ENCODE measurements at places on chromosomes 13 and 19.

GRCh38 chr13:110062777-110063442 lies 244.0 kb downstream of the COL4A1 start:
- DNase-seq: no peak

- no peak for DNase-seq
These were observed 175.7 kb upstream of the UBL3 start for GRCh38 chr13:30026093-30026492.

- DNase-seq: no peak
These were observed 3.2 kb downstream of the GDF15 start for GRCh38 chr19:18388960-18389725.

DNA sequence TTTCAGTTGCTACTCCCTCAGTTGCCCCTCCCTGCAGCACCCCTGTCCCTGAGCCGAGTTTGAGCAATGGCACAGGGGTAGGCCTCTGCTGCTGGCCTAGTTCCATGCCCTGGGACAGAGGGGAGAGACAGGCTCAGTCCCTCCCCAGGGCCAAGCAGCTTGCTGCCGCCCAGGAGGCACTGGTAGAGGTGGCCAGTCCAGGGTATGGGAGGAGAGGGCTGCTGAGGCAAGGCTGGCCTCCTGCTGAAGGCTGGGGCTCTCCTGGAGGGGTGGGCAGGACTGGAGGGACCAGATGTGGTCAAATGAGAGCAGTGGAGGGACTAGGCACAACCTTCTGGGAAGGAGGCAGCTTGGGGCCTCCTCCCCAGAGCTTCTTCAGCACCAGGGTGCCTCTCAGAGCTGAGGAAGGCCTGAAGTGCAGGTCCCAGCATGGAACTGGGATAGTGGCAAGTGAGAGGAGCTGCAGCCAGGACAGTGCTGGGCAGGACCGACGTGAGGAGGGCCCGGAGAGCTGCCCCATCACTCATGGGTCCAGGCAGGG lies 29.8 kb upstream of the VSTM2B start:
- no peak for DNase-seq

DNA sequence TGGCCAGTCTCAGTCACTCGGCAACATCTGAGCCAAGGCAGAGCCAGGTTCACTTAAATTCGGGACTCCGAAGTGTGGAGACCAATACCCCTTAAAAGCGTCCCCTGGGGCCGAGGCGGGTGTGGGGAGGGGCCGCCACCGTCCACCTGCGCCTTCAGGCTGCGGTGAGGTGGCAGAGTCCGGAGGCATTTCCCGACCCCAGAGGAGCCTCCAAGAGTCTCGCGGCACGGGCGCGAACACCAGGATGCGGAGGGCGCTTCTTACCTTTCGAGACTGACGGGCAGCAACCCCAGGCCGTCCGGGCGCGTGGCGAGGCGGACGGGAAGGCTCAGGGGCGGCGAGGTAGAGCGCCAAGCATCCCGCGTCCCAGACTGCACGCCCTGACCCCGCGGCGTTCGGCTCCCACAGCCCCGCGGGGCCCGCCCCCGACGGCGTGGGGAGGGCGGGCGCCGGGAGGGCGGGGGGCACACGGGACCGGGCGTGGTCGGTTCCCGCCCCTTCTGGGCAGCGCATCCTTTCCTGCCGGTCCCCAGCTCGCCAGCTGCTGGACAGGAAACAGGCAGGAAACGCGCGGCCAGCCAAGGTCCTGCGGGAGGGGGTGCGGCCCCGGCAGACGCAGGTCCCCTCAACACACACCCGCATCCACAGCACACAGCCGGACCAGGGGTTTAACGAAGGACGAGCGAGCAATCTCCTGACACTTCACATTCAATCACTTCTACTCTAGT lies at the start of gene THSD1:
Gene THSD1, minus strand, starts transcription at position 406 of the 728 bp plus-strand sequence. CDS start 3,572 bp downstream, outside the sequence.
- DNase-seq: no peak

GRCh38 chr13:111184458-111185401 lies 69.6 kb downstream of the ARHGEF7 start:
- no peak for DNase-seq

DNA sequence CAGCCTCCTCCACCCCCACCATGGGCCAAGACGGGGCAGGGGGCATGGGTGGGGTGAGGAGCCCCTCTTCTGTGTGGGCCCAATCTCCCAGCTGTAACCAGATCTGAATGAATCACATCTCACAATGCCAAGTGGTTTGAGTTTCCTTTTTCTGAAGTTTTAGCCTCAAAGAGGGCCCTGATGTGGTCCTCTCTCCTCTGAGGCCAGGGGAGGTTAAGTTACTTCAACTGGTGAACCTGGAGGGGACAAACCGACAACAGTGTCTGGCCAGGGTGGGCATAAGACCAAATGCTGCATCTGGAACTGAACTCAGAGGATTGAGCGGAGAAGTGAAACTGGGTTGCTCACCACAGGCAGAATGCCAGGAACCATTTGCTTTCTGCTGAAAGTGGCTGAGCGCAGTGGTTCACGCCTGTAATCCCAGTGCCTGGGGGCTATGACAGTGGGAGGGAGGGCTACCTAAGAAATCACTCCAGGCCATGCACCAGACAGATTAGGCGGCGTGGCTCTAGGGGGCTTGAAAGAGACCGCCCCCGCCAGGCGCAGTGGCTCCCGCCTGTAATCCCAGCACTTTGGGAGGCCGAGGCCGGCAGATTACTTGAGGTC lies 15.4 kb upstream of the IRGC start:
- no peak for DNase-seq

- no peak for DNase-seq
These were observed 31.5 kb upstream of the TPT1 start for GRCh38 chr13:45372189-45373161.

DNA sequence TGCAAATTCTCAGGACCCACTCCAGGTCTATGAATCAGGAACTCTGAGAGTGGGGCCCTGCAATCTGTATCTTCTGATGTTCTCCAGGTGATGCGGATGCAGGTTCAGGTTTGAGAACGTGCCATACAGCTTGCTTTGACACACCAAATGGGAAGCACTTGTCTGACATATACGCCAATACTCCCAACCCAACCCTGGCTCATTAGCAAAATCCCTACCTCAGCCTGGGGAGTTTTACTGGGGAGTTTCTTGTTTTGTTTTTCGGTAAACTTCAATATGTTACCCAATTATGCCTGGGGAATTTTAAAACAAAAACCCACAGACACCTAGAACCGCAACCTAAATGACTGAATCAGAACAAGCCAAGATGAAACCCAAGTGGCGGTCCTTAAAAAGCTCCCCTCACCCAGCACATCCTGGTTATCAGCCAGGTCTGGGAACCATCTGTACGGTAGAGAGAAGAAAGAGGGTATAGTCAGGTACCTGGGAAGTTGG lies 41.2 kb downstream of the ABCC4 start:
- DNase-seq: no peak

DNA sequence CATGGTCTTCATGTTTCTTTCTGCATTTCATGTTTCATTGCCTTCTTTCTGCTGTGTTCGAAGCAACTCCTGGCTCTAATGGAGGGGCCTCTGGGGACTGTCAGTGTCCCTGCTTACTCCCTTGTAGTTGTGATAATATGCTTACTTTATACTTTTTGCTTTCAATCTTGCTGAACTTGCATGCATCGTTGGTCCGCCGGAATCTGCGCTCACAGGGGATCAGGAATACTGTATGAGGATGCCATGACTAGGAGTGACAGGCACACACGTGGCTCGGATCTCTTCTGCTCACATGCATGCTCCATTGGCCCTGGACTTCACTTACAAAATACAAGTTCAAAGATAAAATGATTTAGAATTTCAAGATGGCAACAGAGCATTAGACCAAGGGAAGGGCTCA lies 108.8 kb downstream of the SIPA1L3 start:
- no peak for DNase-seq

DNA sequence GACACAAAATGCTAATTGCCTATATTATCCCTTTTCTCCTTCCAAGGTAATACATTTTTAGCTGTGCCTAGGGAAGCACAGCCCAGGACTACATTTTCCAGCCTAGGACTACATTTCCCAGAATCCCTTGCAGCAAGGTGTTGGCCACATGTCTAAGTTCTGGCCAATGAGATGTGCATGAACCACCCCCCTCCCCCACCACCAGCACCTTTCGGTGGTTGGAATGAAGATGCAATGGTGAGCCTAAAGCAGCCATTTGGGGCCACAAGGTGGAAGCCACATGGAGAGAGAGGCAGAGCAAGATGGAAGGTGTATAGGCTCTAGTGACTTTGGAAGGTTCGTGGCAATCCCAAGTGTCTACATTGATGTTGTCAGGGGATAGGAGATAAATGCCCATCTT lies 16.2 kb downstream of the UNC13A start:
- peak; percentile 24 for DNase-seq

- DNase-seq: no peak
These were observed at the start of gene MYO1F for GRCh38 chr19:8577247-8577646. MYO1F (minus strand) TSS chr19:8577442; CDS start chr19:8577309, 133 bp downstream.

DNA sequence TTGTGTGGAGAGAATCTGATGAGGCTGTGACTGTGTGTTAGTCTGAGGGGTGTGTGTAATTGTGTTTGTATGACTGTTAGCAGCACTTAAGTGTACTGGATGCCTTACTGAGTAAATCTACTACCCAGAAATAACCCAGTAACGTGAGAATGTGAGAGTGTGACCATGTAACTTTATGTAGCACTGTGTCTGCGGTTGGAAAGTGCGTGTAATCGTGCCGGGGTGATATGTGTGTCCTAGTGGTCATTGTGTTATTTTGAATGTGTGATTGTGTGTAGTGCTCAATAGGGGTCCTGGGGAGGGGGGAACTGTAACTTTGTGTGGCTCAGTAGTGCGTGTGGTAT lies 550 bp downstream of the ZNF383 start:
- no peak for DNase-seq

DNA sequence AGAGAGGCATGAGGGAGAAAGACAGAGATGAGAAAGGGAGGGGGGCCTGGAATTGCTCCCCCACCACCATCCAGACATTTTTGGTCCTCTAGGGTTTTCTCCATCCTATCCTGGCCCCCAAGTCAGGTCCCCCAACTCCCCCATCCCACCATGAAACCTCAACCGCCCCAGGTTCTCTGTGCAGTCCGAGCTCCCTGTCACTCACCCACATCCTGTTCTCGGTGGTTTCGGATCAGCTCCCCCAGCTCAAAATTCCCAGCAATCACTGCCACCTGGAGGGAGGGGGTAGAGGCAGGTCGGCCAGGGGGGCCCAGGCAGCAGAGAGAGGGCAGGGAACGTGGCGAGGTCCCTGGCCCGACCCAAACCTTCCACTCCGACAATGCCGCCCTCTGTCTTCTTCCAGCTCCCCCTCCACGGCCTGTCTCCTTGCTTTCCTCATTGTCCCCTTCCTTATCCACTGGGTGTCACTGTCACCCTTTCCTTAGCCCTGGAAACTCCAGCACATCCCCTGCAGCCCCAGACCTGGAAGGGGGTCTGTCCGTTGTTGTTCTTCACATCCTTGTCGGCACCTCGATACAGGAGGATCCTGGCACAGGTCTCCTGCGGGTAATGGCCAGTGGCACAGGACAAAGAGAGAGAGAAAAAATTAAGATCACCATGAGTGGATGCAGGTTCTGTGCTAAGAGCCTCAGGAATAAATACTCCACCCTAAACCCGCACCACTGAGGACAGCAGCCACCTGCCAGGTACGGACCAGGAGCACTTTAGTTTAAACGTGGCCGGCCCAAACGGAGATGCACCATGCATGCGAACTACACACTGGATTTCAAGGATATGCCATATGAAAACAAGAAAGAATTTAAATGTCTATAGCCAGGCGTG lies 15.4 kb downstream of the SHANK1 start:
- DNase-seq: peak; percentile 10

GRCh38 chr19:39971380-39972035 lies 543 bp downstream of the PSMC4 start:
- no peak for DNase-seq

DNA sequence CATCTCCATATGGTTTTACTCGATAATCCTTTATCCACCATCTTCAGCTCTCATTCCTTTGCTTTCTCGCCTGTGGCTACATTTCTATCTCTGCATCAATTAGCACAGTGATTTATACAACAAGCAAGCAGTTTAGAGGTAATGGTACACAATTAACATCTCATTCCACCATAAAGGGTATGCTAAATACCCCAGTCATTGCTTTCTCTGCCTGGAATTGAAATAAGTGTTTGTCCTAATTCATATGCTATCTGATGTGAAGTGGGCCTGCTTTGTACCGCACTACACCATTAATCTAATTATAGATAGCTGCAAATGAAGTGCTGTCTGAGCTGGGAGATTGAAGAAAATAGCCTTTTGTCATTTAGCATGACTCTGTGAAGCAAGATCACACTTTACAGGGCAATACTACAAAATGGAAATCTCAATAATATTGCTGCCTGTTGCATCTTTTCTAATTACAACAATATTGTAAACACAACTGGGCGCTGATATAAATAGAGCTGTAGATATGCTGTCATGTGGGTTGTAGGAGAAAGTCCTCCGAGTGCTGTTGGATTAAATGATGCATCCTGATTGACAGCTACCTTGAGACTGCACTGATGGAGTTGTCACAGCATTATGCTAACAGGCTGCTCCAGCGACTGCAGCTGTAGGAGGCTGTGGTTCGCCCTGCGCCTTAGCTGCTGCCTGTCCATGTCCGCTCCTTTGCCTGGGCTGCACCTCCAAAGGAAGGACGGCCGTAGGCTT lies 78.2 kb downstream of the GGACT start:
- DNase-seq: no peak

DNA sequence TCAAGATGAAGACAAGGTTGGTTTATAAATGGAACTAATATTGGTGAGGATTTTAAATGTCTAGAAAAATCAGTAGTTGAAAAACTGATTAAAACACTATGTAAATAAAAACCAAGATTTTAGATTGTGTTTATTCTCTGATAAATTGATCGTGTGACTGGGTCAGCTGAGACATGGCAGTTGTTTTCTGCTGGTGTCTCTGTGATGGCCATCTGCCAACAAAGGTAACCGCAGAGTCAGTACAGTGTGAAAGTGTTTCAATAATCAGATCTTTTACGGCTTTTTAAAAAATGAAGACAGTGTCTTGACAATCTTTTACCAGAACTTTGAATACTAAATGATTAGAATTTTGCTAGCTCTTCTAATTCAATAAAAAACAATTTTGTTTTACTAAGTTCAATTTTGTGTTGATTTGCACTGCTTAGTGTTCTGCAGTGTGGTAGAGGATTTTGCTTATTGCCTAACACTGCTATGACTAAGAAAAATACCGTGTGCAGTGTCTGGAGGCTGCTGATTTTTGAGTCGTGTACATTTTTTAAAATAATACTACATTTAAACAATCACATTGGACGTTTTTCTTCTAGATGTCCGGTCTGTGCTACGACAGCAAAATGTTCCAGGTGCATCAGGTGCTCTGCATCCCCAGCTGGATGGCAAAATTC lies 32.7 kb upstream of the GPR183 start:
- DNase-seq: no peak
